ENCODE measurements at places on chromosomes 12 and 14.

- no peak for DNase-seq
These were observed 43.9 kb upstream of the GNPNAT1 start for GRCh38 chr14:52835122-52835903.

GRCh38 chr14:53927171-53927570 lies 29.5 kb downstream of the BMP4 start:
- DNase-seq = no peak

- DNase-seq = no peak
These were observed 198.7 kb upstream of the DCN start for GRCh38 chr12:91381309-91381804.

DNA sequence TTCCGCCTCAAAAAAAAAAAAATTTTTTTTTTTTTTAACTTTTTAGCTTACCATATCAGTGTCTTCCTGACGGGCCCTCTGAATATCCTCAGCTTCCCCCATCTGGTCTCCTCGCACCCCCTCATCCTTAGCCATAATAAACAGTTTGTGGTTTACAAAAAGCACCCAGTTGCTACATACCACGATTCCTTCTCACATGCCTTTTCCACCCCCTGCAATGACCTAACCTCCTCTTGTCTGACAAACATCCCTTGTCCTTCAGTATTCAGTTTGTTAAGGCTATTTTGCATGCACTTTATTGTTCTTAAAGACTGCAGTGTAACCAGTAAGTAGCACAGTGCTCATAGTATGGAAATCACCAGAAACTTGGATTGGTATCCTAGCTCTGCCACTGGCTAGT lies 88.5 kb downstream of the PPM1H start:
- DNase-seq = no peak

DNA sequence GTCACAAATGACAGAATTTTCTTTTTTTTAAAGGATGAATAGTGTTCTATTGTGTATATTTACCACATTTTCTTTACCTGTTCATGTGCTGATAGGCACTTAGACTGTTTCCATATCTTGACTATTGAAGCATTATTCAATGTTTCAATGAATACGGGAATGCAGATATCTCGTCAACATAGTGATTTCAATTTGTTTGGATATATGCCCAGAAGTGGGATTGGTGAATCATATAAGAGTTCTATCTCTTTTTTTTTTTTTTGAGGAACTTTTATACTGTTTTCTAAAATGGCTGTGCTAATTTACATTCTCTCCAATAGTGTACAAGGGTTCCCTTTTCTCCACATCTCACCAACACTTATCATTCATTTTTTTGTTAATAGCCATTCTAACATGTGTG lies 97.9 kb upstream of the FAR2 start:
- no peak for DNase-seq

Data from stimulated activated CD4-positive, alpha-beta T cell treated with anti-CD3 and anti-CD28 coated beads, Interleukin-1b, Interleukin-23, amount 100 ng/mL, for 1 hour (primary cell).